ENCODE measurements at places on chromosomes 6 and 20.

GRCh38 chr20:46076806-46077205 is 13.0 kb downstream of the NCOA5 start:
- DNase-seq, result no peak

- DNase-seq, result no peak
Measured at GRCh38 chr6:90087106-90087833, 193.0 kb downstream of the GJA10 start.

DNA sequence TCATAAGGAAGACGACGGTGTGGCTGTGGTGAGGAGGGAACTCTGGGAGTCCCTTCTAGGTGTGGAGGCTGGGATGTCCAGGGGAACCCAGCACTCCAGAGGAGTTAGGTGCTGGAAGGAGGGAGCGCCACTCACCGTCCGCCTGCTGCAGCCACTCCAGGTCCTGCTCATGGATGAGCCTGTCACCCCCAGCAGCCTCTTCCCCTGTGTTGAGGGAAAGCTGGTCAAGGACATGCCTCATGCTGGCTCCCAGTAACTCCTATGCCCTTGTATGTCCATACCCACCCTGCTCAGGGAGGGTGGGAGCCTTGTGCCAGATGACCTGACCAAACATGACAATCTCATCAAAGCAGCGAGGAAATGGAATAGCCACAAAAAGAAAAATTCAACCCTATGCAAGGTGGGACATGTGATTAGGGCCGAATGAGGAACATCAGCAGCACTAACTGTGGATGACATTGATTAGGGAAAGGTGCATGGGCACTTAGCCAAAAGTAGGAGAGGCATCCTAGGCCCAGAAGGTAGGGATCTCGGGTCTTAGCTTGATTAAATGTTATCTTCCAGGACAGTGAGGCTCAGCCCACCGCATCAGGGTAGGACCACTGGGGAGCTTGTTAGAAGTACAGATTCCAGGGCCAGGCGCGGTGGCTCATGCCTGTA is 3.0 kb downstream of the DNPH1 start:
- DNase-seq, result no peak

GRCh38 chr20:5735845-5736510 is 14.2 kb upstream of the SHLD1 start:
- DNase-seq, result no peak

- DNase-seq, result peak; percentile 34
Measured at GRCh38 chr6:166417285-166417691, 34.5 kb upstream of the MPC1 start.

GRCh38 chr6:145544041-145544440 is 191.3 kb downstream of the EPM2A start:
- DNase-seq, result no peak
